ENCODE measurements at places on chromosomes 11 and 22.

DNA sequence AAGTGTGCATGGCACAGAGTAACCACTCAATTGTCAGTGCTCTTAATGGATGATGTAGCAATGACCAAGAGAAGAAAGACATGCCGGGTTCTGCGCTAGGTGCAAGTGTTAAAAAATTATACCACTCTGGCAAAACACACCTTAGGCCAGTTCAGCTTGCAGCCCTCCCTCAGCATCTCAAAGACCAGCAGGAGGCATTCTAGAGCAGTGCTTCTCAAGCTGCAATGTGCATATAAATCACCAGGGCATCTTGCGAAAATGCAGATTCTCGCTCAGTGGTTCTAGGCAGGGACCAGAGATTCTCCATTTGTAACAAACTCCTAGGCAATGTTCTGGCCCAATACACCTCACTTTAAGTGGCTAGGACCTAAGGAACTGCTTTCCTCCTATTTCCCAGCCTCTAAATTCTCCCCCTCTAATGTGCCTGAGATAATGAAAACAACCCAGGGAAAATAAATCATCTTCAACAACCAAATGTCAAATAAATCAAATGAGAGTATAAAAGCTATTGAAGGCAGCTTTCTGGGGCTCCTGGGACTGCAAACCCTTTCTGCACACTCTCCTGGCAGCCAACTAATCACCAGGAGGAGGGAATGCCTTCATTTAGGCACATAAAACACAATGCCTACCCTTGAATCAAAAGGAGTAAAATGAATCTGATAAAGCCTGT is 337.2 kb upstream of the API5 start:
- DNase-seq = no peak

DNA sequence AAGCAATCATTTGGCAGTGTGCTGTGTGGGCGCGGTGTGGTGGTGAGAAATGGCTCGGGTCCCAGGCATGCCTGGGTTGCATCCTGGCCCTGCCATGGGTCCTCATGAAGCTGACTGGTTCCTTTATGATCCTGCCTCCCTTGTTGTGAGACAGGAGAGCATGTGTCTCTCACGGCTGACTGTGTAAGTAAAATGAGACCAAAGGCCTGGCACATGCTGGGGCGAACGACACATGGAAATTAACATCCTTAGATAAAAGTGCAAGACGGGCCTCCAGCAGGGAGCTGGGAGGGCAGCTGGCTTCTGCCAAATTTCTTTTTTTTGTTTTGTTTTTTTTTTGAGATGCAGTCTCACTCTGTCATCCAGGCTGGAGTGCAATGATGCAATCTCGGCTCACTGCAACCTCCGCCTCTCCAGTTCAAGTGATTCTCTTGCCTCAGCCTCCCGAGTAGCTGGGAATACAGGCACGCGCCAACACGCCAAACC is 9.4 kb upstream of the FBLN1 start:
- no peak for DNase-seq

- no peak for DNase-seq
Measured at GRCh38 chr22:27625769-27626674, 175.5 kb downstream of the MN1 start.

DNA sequence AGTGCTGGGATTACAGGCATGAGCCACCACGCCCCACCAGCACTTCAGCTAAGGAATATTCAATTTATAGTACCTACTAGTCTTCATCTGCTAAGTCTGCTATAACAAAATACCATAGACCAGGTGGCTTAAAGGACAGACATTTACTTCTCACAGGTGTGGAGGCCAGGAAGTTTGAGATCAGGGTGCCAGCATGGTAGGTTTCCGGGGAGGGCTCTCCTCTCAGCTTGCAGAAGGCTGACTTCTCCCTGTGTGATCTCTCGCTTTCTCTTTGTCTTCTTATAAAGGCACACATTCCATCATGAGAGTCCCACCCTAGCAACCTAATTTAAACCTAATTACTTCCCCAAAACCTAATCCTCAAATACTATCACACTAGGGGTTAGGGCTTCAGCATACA is 433.0 kb downstream of the INSC start:
- DNase-seq = no peak

- DNase-seq = no peak
Measured at GRCh38 chr11:119335091-119335654, 846 bp downstream of the RNF26 start.

GRCh38 chr22:28930357-28931007 is 47.1 kb downstream of the ZNRF3 start:
- no peak for DNase-seq

GRCh38 chr11:78170874-78171549 is 17.4 kb downstream of the KCTD21 start:
- no peak for DNase-seq

- DNase-seq = no peak
Measured at GRCh38 chr22:27669798-27670599, 131.6 kb downstream of the MN1 start.

DNA sequence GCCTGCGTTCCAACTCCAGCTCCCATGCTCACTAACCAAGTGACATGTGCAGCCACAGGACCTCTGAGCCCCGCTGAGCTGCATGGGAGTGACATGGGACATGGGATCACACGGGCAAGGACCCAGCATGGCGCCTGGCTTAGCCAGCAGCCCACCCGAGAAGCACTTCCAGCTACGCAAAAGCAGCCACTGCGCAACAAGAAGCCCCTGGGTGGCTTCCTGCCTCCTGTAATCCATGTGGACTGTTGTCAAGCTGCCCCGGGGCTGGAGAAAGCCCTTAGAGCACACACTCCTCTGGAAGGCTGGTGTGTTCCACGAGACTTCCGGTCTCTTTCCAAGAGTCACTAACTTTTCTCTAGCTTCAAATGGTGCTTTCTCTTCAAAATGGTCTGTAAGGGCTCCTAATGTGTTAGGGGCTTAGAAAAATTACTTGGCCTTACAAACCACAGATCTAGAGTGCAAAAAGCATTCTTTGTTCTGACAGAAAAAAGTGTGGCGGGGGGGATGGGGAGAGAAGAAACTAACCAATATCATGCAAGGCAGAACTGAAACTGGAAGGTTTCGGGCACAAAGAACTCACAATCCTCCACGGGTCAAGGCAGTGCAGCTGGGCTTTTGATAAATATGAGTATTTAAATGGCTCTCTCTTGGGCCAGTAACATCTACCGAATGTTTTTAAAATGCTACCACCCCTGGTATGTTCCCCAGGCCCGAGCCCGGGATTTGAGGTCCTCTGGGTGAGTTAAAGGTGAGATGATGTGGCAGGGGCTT is 5.5 kb downstream of the C11orf24 start:
- DNase-seq = no peak

GRCh38 chr11:93653080-93653479 is 8.4 kb upstream of the CEP295 start:
- DNase-seq = no peak

GRCh38 chr22:50186761-50187523 is 1.2 kb downstream of the TRABD start:
- DNase-seq = no peak

GRCh38 chr11:110174645-110175310 is 81.6 kb downstream of the ZC3H12C start:
- DNase-seq = no peak

DNA sequence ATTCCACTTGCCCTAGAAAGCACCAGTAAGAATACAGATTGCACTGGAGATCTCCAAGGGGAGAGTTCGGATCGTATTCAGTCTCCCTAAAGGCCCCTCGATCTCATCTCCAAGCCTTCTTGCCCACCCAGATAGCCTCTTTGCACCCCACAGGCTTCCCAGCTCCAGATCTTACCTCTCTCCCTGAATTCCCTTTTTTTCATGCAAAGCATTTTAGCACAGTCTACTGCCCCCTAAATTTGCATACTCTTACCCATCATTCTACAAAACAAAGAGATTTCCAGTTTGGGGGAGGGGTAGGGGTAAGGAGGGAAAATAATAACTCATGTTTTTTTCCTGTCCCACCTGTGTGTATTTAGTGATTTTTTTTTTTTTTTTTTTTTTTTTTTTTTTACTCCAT is 105.2 kb downstream of the NAV2 start:
- DNase-seq = no peak

DNA sequence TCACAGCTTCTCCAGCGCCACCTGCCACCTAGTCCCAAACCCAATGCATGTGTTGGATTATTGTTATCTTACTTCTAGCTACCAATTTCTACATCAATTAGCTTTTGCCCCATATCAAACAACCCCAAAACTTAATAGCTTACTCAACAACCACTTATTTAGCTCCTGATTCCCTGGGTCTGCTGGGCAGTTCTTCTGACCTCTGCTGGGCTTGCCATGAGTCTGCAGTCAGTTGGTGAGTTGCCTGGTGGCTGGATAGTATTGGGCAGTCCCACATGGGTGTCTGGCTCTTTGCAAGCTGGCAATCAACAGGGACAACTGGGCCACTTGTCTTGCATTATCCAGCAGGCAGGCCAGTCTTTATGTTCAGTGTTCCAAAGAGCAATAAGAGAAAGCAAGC is 13.6 kb upstream of the MS4A15 start:
- no peak for DNase-seq

DNA sequence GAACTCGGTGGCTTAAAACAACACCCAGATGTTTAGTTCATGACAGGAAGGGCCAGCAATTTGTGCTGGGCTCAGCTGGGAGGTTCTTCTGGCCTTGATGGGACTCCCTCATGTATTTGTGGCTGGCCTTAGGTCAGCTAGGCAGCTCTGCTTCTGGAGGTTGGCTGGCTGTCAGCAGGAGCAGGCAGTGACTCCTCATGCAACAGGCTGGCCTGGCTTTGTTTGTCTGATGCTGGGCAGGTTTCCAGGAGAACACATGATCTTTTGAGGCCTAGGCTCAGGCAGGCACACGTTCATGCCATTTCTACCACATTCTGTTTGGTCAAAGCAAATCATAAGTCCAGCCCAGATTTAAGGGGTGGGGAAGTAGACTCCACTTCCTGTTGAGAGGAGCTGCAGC is 571.2 kb downstream of the TBC1D22A start:
- no peak for DNase-seq

GRCh38 chr11:22688914-22689313 is 22.5 kb downstream of the GAS2 start:
- DNase-seq = no peak

- DNase-seq = no peak
Measured at GRCh38 chr11:75946531-75947530, 131.8 kb downstream of the UVRAG start.

GRCh38 chr11:83033972-83034672 is 37.6 kb downstream of the RAB30 start:
- no peak for DNase-seq

DNA sequence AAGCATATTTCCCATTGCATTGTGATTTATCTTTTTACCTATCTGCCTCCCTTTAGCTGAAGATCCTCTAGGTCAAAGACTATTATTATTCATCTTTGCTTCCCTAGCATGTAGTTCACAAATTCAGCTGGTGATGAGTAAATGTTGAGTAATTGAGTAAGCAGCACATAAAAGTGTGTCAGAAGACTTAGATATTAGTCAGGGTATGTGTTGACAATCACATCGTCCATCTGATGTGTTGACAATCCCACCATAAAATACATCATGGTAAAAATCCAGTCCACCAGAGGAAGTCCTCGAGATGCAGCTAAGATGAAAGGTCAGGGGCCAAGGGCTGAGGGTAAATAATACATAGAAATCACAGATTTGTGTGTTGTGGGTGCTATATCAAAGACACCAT is 22.9 kb upstream of the ABTB2 start:
- DNase-seq = no peak

GRCh38 chr11:121268581-121268980 is 24.0 kb upstream of the SC5D start:
- no peak for DNase-seq

- no peak for DNase-seq
Measured at GRCh38 chr11:101718402-101718801, 134.6 kb upstream of the TRPC6 start.

All from activated B cell treated with CpG ODN at 0.5 μM for 24 hours (primary cell).